Astrocyte of the hippocampus (primary cell): ENCODE measurements at places on chromosomes 5 and 9.
A peak's percentile ranks its signal among the peaks of the same experiment; 100 is the strongest.

GRCh38 chr5:177537389-177538361 lies 16.7 kb downstream of the FAM193B start:
- peak; percentile 90 for DNase-seq

- DNase-seq: no peak
Observed at GRCh38 chr5:157862183-157862851, 3.4 kb upstream of the CLINT1 start.

DNA sequence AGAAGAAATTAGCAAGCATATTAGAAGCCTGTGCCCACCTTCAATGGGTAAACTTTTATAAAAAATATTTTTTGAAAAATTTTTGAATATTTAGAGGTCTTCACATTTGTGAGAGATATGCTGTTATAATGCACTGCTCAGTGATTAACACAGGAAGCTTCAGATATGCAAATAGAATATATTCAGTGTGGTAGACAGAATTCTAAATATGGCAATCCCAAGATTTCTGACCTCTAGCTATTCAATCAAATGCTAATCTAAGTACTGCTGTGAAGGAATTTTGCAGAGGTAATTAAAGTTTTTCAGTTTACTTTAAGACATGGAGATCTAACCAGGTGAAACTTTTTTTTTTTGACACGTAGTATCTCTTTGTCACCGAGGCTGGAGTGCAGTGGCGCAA lies 103.5 kb downstream of the ADAMTS19 start:
- DNase-seq: no peak

GRCh38 chr5:73952872-73953271 lies 326.9 kb downstream of the ARHGEF28 start:
- DNase-seq: no peak

GRCh38 chr5:15722305-15722704 lies 222.3 kb downstream of the FBXL7 start:
- DNase-seq: no peak

DNA sequence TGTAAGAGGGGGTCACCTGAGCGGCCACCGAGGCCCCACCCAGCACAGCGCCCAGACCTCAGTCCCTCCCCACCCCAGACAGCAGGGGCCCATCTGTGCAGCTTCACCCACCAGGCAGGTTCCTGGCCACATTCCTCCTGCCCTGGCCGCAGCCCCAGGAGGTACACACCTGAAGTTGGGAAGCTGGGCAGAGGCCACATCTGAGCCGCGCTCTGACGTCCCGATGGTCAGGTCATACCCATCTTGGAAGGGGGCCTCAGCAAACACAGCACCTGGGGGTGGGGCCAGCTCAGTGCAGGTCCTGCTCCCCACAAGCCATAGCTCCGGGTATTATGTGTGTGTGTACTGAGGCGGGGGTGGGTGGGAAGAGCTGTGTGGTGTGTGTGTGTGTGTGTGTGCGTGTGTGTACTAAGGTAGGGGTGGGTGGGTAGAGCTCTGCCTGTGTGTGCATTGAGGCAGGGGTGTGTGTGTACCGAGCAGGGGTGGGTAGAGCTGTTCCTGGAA lies 5.6 kb downstream of the SPOUT1 start:
- no peak for DNase-seq

DNA sequence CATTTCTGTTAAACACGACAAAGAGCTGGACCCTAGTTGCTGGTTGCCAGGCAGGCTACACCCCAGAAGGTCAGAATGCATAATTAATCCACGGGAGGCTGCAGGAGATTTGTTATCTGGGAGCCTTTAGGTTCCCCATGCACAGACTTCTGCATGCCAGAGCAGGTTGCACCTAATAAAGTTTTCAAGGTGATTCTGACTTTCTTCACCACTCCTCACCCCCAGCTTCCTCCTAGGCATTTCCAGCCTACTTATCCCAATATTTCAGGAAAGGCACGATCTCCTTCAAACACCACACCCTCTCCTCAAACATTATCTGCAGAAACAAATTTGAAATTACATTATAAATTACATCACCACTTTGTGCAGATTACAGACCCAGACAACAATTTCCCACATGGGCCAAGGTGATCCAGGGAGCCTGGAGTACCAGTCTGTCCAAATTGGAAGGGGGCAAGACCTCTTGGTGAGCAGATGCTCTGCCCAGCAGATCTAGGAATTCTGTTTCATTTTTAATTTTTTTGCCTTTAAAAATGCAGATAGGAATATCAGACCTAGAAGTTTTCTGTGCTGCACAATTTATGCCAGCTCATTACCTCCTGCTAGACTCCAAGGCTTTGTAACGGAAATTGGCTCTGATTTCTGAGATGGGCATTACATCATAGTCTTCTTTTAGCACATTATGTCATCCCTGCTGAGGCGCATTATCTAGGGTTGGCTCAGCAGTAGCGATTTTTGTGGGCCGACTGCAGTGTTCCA lies 363.4 kb upstream of the SLC30A5 start:
- DNase-seq: peak; percentile 92

DNA sequence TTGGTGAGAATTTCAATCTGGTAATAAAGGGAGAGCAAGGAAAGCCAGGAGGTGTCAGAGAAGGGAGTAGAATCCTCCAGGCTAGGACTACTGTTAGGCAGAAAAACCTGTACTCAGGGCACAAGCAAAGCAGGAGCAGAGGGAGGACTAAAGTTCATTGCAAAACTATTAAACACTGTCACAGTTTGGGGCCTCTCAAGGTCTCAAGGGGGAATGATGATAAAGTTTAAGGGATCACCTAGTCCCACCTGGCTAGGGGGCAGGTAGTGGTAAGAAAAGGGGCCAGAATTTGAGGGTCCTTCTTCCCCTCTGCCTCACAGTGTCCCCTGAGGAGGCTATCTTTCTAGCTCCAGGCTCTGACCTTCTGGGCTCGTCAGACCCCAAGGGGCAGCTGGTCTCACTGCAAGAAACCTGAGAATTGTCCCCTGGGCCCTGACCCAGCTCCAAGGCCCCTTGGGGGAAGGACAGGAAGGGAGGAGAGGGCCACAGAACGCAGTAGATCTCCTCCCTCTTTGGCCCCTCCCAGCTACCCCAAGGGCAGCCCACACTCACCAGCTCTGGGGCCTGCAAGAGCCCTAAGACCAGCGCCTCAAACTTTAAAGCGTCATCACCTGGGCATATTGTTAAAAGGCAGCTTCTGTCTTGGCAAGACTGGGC lies 974 bp downstream of the CCDC69 start:
- DNase-seq: no peak

DNA sequence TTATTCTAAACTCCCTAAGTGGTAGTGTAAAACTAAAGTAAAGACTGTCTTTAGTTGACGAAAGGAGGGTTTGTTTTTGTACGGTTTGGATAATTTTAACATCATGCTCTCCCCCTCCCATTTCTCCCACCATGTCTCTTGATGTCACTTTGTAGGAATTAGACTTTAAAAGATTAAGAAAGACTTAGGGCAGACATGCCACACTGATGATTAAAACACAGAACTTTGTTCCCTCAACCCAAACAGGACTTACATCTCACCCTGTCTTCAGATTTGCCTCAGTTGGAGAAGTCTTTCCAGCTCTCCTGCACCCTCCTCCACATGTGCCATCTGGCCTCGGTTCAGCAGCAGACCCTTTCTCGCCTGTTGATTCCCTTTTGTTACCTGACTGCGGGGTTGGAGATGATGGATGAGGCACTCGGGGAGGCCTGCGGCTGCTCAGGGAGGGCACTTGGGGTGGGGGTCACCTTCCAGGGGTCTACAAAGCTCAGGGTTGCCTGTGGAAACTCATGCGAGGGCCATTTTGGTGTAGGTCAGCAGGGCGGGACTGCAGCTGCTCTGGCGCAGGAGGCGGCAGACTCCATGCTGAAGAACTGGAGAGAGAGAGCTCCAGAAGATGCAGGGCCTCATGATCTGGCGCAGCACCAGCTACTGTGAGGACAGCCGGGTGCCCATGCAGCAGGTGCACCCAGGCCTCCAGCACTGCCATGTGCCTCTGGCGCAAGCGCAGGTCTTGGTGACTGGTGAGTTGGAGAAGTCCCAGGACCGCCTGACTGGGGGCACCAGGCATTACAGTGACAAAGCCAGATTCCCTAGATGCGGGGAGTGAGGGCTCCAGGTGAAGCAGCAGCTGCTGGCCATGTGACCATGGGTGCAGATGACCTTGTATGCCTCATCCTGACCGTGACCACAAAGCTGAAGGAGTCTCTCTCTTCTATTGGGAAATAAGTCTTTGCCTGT lies 24.5 kb upstream of the EXOC3 start:
- no peak for DNase-seq

- DNase-seq: no peak
Observed at GRCh38 chr5:78291687-78292086, 2.8 kb downstream of the AP3B1 start.

DNA sequence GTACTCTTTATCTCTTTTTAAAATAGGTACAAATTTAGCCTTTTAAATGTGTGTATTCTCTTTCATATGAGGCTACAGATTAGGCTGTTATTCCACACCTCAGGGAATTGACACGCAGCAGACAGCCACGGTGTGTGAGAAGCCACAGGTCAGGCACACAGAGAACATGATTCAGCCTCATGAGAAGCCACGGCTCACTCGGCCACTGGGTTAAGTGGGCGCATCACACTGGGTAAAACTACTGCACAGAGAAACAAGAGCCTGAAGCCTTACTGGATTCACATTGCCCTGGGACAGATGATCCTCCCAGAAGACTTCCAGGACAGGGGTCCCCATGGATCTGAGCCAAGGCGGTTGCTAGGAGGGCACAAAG lies 28.2 kb downstream of the LPCAT1 start:
- DNase-seq: no peak

DNA sequence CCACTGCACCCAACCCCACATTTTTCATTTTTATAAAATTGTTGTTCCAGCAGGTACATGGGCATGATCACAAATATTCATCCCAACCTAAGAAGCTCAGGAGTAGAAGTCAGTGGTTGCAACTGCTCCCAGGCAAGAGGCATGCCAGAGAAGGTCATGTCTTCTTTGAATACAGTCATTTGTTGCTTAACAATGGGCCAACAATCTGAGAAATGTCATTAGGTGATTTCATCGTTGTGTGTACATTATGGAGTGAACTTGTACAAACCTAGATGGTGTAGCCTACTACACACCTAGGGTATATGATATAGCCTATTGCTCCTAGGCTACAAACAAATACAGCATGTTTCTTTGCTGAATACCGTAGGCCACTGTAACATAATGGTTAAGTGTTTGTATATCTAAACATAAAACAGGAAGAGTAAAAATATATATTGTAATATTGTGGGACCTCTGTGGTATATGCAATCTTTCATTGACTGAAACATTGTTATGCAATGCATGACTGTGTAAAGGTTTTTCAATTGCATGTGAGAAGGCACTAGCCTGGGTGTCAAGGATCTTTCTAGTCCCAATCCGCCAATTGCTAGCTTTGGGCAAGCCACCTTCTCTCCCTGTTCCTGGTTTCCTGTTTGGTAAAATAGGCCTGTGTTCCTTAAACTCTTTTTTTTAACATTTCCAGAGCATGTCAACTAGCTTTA lies 27.6 kb downstream of the ATP10B start:
- DNase-seq: no peak

DNA sequence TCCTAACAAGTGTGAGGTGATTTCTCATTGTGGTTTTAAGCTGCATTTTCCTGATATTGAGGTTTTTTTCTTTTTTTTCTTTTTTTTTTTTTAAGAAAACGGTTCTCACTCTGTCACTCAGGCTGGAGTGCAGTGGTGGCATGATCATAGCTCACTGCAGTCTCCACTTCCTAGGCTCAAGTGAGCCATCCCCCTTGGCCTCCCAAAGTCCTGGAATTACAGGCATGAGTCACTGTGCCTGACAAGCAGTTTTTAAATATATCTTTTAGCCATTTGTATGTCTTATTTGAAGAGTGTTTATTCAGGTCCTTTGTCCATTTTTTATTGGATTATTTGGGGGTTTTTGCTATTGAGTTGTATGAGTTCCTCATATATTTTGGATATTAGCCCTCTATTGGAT lies 53.8 kb downstream of the GCNT1 start:
- peak; percentile 61 for DNase-seq

- peak; percentile 89 for DNase-seq
Observed at GRCh38 chr5:172452398-172453205, 1.7 kb downstream of the SH3PXD2B start.

DNA sequence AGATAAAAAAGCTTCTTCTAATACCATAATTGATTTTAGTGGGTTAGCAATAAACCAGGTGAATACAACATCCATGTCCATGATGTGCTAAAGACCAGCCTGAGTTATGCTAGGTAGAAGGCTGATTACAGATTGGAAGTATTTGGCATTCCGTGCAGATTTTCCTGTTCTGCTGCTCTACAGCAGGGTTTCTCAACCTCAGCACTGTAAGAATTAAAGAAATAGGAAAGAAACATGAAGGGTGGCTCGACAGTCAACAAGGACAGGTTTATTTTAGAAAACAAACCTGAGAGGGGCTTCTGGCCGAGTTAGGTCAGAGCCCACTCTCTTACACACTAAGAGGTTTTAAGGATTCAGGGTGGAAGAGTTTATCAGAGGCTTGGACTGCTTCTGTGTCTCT lies 42.3 kb downstream of the ZFAND5 start:
- DNase-seq: no peak

- no peak for DNase-seq
Observed at GRCh38 chr9:20561531-20561930, 60.8 kb downstream of the MLLT3 start.

DNA sequence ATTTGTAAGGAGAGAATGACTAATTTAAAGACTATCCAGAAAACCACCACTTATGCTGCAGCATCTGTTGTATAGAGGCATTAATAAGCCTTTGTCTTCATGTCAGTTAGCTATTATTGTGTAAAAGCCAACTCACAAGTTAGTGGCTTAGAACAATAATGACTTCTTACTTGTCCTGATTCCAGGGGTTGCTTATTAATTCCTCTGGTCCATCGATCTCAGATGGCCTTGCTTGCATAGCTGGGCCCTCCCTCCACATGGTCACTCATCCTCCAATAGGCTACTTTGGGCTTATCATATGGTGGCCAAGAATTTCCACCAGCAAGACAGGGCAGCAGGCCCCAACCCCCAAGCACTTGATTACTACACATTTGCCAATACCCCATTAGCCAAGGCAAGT lies 44.5 kb upstream of the STK32A start:
- peak; percentile 49 for DNase-seq

DNA sequence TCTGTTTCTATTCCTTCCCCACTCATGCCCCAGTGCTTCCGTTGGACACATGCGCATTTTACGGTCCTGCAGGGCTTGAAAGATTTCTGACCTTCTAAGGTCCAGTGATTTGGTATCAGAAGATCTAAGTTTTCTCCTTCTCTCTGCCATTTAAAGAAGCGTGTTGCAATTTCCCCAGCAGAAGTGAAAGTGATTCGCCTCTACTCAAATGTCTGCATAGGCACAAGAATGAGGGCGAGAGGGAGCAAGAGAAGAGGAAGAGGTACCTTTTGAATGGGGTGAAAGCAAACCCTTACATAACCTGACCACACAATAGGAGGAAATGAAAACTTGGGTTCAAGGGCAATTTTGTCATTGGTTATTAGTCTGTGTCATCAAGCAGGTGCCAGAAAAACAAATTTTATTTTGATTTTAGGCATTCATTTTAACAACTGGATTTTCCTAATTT lies 31.7 kb upstream of the NR3C1 start:
- no peak for DNase-seq

- peak; percentile 85 for DNase-seq
Observed at GRCh38 chr5:132437604-132438266, 52.8 kb downstream of the IRF1 start.
